ENCODE measurements at places on chromosomes 12 and 14. TPM values are rescaled to one million over a fixed set of nuclear protein-coding genes. Genes with fewer than 3 reads are reported as not detected.
A peak's percentile ranks its signal among the peaks of the same experiment; 100 is the strongest.

Gene P2RX2
- total RNA-seq = not detected

Gene RAP1B
- total RNA-seq = 39.0 TPM

Gene NTN4
- total RNA-seq = 105 TPM

Gene JDP2
- 18.4 TPM for total RNA-seq

DNA sequence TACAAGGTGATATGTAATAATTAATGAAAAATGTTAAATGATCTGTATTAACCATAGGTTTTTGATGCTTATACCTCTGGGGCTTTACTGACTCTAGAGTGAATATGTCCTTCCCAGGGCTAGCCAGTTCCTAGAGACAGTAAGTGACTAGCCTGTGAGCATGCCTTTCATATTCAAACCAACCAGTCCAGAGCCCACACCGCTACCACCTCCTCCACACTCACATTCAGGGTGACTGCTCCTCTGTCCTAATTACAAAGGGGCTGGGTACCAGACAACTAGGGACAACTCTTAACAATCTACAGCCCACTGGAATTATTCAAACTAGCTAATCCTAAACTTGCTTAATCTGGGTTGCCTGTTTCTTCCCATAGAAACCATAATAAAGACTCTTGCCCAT lies 49.0 kb downstream of the RALGAPA1 start:
- no peaks in the 10 kb centered on the region for H3K27me3 ChIP-seq
- H3K27ac ChIP-seq = no peak overlapping the region
- peaks cover under 1% of the 10 kb centered on the region for H3K36me3 ChIP-seq
- DNase-seq = no peak
- no peaks in the 10 kb centered on the region for H3K4me1 ChIP-seq

- H3K27ac ChIP-seq = peak overlapping the region; percentile 94
- peaks cover 36% of the 10 kb centered on the region for H3K4me1 ChIP-seq
- peaks cover 26% of the 10 kb centered on the region for H3K36me3 ChIP-seq
- H3K27me3 ChIP-seq = no peaks in the 10 kb centered on the region
- DNase-seq = peak; percentile 41
Observed at GRCh38 chr14:21023174-21023573, 1.7 kb downstream of the NDRG2 start.

GRCh38 chr12:61538951-61539350 lies 721.3 kb upstream of the USP15 start:
- no peaks in the 10 kb centered on the region for H3K27me3 ChIP-seq
- no peak overlapping the region for H3K4me3 ChIP-seq
- H3K27ac ChIP-seq = no peak overlapping the region

GRCh38 chr14:97395068-97395467 lies 597.9 kb downstream of the VRK1 start:
- H3K4me1 ChIP-seq = no peaks in the 10 kb centered on the region
- H3K27me3 ChIP-seq = peaks cover 6% of the 10 kb centered on the region
- DNase-seq = no peak
- no peaks in the 10 kb centered on the region for H3K36me3 ChIP-seq
